CD4-positive, CD25-positive, alpha-beta regulatory T cell (primary cell): ENCODE measurements at places on chromosomes 12 and 14. TPM values are rescaled to one million over a fixed set of nuclear protein-coding genes. Genes with fewer than 3 reads are reported as not detected.

The DHRS7 gene
- total RNA-seq = 34.6 TPM

The TAS2R9 gene
- not detected for total RNA-seq

The SMOC1 gene
- total RNA-seq = not detected

The ZNF385A gene
- total RNA-seq = 0.86 TPM

The MAP1LC3B2 gene
- 2.2 TPM for total RNA-seq

DNA sequence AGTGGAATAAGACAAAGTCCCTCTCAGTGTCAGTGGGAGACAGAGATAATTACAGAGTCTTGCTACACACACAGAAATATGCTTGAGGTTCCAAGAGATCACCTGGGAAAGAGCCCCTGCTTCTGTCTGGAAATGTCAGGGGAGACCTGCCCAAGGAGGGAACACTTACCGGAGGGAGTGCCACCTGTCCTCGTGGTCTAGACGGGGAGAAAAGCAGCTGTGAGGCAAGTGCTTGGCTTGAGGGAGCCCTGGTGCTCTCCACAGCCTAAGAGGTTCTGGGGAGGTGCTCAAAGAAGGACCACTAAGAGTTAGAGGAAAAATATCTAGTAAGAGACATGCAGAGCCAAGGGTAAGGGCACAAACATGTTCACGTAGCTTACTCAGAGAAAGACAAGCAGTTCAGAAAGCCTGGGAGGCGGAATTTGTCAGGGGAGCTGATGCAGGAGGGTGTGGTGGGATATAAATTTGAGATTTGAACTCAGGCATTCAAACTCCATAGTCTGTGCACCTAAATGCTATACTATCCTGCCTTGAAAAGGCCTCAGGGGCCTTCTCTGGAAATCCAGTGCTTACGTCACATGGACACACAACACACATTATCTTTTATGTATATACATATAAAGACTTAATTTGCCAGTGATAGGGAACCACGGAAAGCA lies 38.2 kb upstream of the GNPNAT1 start:
- DNase-seq = no peak

DNA sequence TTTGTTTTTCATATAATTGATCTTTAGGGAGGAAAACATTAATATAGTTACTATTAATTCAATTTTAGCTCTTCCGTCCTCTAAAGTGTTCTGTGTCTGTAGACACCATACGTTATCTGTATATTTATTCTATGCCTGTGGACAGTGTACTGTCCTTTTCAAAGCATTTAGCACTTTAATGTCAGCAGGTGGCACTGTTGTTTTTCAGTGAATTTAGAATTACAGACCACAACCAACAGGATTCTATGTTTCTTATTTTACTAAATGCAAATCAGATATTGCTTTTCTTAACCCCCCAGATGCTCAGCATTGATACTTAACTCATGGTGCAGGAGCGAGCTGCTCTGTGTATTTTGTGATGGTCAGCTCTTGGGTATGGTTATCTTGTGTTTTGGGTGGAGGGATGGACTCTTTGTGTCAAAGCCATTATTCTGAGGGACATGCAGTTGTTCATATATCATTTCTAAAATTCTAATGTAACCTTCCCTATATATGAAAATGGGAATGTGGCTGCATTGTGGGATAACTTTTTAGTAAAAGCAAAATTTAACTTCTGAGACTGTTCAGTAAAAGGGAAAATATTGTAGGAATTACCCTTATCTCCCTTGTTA lies 65.2 kb downstream of the PAPOLA start:
- DNase-seq = peak; percentile 43

DNA sequence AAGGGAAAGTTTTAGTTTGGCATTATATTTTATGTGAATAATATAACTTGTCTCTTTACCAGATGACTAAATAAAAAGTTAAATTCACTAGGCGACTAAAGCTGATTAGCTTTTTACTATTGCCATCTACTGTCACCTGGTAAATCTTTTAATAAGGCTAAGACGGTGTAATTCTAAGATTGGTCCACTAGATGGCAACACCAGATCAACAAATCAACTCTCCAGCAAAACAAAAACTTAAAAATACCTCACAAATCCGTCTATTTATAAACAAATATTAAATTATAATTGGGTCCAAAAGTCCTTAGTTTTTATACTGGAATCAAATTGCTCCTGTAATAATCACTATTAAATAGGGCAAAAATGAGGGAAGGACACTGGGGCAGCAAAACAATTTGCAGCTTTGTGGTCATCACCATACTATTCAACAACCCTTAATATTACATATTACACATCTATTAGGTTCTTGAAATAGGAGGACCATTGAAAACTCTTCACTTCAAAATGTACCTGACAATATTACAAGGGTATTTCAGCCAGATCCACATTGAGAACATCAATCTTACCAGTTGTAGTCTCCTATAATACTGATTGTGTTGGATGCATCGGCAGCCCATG lies 47.9 kb downstream of the GALC start:
- peak; percentile 50 for DNase-seq

- no peak for DNase-seq
These were observed 28.5 kb upstream of the NTF3 start for GRCh38 chr12:5403411-5403810.

- no peak for DNase-seq
These were observed 196.2 kb upstream of the HMGA2 start for GRCh38 chr12:65628061-65628460.

DNA sequence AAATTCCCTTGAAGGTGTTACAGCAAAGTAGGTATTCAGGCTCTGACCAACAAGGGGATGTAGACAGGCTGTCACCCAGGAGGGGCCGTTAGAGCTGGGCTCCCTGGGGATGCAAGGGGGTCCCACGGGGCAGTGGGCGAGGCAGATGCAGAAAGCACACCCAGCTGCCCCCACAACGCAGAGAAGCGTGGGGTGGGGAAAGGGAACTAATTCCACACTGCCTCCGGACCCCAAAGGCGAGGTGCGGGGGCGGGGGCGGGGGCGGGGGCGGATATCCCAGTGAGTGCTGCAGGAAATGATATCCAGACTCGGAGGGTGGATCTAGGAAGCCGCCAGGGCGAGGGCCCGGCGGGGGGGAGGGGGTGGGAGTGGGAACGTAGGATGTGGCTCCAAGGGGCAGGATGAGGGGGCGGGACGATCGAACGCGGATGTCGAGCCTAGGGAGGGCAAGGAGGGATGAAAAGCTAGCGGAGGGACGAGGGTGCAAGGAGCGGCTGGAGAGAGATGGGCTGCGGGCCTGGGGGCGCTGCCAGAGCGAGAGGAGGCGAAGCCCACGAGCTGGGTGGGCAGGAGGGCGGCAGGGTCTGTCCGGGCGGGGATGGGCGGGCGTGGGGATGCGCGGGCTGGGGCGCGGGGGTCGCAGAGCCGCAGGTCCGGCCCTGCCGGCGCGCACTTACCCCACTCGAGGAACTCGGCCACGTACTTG lies 874 bp downstream of the CDC42BPB start:
- no peak for DNase-seq

GRCh38 chr12:71449373-71450070 lies 9.9 kb downstream of the LGR5 start:
- no peak for DNase-seq

DNA sequence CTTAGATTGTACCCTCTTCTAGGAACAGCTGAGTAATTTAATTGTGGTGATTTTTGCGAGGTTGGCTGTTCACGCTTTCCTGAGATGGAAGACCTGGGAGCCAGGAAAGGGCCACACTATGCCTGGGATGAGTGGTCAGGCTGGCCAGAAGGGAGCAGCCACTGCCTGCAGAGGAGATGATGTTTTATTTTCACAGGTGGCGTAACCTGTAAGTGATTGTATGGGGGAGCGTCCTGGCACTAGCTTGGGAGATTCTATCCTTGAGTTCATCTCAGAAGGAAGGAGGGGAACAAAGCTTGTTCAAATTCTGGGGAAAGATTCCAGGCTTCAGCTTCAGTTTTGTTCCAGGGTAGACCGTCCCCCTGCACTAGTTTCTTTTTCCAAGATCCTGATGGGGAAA lies 1.2 kb downstream of the RPH3A start:
- DNase-seq = no peak

DNA sequence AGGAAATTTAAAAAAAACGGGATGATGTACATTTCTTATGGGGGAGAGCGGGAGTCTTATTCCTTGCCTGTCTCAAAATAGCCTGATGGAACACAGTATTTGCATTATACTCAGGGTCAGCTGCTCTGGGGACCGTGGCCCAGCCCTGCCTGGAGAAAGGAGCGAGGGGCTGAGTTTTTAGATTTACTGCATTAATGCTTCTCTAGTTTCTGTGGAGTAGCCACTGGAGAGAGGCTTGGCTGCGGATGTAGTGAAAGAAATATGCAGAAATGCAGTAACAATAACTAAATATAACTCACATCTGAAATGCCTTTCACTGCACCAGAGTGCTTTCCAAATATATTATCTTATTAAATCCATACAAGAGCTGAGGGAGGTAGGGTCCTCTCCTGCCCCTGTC lies 87.6 kb upstream of the MAP1LC3B2 start:
- DNase-seq = no peak

GRCh38 chr12:16599081-16599480 lies 6.9 kb downstream of the LMO3 start:
- no peak for DNase-seq
